Bone marrow (tissue), 2 donors: ENCODE measurements at places on chromosomes 5 and 9.

DNA sequence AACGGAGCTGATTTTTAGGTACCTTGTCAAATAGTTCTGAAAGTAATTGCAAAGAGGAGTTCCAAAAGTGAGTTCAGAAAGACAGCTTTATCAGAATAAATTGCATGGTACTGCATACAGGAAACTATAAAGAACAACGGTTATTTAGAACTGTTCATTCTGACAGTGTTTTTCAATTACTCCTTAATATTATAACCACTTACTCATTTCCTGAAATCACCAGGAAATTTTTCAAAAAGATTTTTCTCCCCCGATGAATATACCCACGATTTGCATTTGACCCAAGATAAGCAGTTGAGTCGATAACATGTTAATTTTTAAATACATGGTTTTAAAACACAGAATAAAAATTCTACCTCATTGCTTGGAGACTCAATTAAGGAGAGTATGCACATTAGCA is 9.4 kb downstream of the DOCK8 start:
- no peak for DNase-seq

GRCh38 chr5:79850316-79850822 is 140.7 kb downstream of the MTX3 start:
- no peak for DNase-seq

DNA sequence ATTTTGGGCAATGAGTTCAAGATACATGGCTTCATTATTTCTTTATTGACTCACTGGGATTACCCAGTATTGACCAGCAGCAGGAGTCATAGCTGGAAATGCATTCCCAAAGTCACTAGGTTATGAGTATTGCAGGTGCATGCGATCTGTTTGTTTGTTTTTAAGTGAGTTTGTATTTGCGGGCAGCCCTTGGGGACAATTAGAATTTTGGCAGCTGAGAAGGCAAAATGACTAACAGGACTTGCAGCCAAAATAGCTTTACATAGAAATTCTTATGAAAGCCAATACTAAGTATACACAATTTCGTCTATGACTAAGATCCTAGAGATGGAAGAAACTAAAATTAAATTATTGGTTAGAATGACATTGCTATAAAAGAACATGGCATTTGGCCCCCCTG is 18.1 kb upstream of the RGMB start:
- DNase-seq: no peak

GRCh38 chr9:69389437-69389995 is 64.5 kb downstream of the ENTREP1 start:
- no peak for DNase-seq

GRCh38 chr9:27368316-27368985 is 71.5 kb upstream of the EQTN start:
- no peak for DNase-seq

- no peak for DNase-seq
These were observed 64.6 kb upstream of the SUSD1 start for GRCh38 chr9:112239708-112240107.

DNA sequence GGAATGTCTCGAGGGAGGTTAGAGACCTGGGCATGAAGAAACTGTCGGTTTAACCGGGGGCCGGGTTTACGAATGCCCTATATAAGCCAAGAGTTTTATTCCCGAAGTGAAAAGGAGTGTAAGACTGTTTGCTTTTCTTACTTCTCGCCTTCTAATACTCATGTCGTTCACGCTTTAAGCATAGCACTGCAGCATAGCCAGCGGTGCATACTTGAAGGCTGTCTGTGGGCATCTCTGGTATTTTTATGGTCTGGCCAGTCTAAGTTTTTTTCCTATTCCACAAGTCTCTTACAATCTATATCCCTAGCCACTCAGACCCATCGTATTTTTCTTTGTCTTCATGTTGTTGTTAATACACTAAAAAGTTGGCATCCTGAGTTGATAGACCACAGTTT is 1.2 kb downstream of the UHRF2 start:
- no peak for DNase-seq

GRCh38 chr5:81794226-81794625 is 43.3 kb upstream of the SSBP2 start:
- no peak for DNase-seq
